ENCODE measurements at places on chromosomes 7 and 10.

DNA sequence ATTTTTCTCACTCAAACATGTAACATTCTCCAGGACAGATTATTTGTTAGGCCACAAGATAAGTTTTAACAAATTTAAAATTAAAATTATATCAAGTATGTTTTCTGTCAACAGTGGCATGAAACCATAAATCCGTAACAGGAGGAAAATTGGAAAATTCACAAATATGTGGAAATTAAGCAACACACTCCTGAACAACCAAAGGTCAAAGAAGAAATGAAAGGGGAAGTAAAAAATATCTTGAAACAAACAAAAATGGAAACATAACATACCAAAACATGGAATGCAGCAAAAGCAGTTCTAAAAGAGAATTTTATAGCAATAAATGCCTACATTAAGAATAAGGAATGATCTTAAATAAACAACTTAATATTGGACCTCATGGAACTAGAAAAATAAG lies 147.3 kb downstream of the ZEB1 start:
- no peak for DNase-seq

DNA sequence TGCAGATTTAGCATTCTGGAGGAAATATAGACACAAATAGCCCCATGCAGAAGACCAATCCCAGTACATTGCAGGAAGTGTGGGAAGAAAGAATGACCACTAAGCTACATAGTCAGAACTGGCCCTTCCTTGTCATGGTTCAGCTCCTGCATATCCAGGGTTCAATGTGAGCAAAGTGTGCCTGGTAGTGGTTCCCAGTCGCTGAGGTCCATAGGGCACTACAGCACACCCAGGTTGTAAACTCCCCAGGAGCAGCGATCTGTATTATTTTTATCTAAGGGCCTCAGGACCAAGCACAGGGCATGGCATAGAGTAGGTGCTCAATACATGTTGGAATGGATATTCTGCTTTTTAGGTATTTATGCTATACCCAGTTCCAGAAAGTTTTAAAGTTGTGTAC lies 114.4 kb downstream of the RTKN2 start:
- no peak for DNase-seq

DNA sequence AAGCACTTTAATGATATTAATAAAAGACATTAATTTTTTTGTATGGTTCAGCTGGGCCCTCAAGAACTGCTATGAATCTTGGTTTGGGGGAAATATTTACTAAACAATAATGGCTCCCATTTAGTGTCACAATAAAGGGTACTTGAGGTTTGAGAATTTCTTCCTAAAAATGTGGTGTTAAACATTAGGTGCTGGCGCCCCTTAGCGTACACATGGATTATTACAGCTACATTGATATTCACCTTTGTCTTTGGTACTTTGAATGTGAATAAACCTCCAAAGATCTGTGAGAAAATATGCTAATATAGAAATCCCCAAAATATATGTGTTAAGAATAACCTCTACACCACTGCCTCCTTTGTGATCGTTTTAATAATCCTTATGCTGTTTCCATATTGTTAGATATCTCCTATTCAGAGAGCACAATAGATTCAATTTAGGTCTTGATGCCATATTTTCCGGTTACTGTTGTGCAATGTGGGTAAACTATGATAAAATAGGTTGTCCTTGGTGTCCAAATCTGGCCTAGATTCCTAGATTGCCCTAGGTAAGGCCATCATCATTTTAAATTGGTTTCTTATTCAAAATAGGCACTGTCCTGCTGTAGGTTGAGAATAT lies 161.8 kb upstream of the CACNA2D1 start:
- no peak for DNase-seq

- no peak for DNase-seq
Observed at GRCh38 chr10:48412081-48412480, 105.6 kb downstream of the MAPK8 start.

GRCh38 chr7:107666790-107667189 lies 6.2 kb downstream of the SLC26A4 start:
- DNase-seq = no peak

DNA sequence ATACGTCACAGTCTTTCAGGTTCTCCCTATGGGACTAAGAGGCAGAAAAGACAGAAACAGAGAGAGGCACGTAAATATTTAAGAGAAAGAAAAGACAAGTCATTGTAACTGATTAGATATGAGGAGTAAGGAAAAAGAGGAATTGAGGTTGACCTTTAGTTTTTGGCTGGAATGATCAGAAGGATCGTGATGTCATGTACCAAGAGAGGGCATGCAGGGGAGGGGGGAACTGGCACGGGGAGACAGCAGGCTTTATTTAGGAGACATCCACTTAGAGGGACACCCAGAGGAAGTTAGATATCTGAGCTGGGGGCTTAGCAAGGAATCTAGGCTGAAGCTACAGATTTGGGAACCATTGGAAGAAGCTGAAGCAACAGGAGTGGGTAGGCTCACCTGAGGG lies 9.2 kb upstream of the LRRC20 start:
- no peak for DNase-seq

GRCh38 chr10:94316560-94316959 lies 46.2 kb downstream of the NOC3L start:
- no peak for DNase-seq

GRCh38 chr7:43537765-43538403 lies 45.0 kb upstream of the STK17A start:
- DNase-seq = no peak

GRCh38 chr10:6746782-6747181 lies 166.7 kb upstream of the PRKCQ start:
- no peak for DNase-seq

GRCh38 chr7:66326501-66327215 lies 121.5 kb downstream of the TPST1 start:
- no peak for DNase-seq

- no peak for DNase-seq
Observed at GRCh38 chr10:35456784-35457183, 120.5 kb downstream of the CCNY start.

GRCh38 chr7:42485301-42485766 lies 248.3 kb upstream of the GLI3 start:
- DNase-seq = no peak

DNA sequence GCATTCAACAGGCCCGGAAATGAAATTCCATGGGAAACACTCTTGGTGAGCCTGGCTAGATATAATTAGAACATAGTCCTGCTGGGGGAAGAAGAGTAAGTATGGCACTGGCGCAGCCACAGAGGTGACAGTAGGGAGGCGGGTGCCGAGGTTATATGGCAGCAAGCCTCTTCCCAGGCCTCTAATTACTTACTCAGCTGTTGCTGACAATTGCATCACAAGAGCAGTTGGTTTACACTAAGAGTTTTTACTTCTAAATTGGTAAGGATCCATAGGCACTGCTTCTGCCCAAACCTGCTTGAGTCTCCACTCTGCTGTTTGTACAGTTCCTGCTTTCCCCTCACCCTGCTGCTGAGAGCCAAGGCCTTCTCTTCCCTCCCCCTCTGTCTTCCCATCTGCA lies 93.3 kb upstream of the DUSP5 start:
- DNase-seq = no peak

GRCh38 chr7:92769394-92769699 lies 67.0 kb downstream of the CDK6 start:
- DNase-seq = no peak

GRCh38 chr7:120735791-120736190 lies 122.2 kb downstream of the TSPAN12 start:
- DNase-seq = no peak

DNA sequence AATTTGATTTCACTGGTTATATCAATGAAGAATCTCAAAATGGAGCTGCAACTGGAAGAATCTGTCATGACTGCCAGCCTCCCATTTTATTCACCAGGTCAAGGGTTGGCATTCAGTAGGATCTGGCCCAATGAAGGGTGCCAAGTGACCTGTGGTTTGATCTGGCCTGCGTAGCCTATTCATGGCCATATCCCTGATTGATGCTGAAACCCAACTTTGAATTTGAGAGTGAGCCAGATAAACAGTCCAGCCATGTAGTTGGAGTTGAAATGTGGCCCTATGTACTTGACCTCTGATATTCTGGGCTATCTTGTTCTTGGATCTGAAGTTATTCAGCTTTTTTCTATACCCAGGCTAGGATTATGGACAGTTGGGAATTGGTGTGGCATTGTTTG lies 1.5 kb downstream of the MKLN1 start:
- DNase-seq = no peak

DNA sequence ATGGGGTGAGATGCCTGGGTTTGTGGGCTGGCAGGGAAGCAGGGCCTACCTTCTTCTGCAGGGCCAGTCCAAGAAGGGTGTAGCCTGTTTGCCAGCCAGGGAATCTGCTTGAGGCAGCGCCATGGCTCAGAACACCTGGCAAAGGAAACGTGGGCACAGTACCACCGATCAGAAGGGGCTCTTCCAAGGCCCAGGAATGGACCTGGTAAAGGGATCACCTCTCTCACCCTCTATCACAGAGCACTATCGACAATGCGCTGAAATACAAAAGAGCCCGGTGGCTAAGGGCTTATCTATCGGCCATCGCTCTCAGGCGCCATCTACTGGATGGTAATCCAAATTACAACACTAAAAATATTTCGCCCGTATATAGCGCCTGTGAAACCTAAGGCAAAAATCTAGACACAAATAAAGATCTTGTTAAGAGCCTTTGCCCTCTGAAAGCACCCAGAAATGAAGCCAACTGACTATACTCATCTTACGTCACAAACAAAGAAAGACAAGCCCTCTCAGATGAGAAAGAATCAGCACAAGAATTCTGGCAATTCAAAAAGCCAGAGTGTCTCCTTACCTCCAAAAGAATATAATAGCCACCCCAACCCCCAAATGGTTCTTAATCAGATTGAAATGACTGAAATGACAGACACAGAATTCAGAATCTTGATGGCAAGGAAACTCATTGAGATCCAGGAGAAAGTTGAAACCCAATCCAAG lies 217.8 kb upstream of the HPS1 start:
- no peak for DNase-seq

- DNase-seq = peak; percentile 45
Observed at GRCh38 chr7:149071641-149072437, 18.7 kb downstream of the ZNF786 start.

- no peak for DNase-seq
Observed at GRCh38 chr10:29611781-29612381, 22.9 kb downstream of the SVIL start.

DNA sequence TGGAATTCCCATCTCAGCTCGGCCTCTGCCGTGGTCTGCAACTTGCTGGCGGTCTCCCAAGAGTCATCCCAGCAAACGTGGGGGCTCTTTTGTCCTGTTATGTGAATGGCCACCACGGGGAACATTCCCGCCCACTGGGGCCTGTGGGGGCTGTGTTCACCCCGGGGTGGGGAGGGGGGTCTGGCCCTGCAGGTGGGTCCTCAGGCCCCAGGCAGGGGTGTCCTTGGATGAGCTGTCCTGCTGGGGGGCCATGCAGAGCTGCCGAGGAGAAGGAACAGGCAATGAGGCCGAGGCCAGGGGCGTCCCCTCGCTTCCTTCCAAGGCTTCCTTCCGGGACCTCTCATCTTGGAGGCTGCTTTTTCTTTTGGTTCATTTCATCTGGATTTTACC lies 24.4 kb upstream of the PITRM1 start:
- no peak for DNase-seq

- no peak for DNase-seq
Observed at GRCh38 chr10:49275896-49276295, 23.1 kb upstream of the C10orf71 start.

All from activated T-helper 1 cell treated with Interleukin-2 at 50 U/mL for 16 hours (primary cell).